Immature natural killer cell (primary cell): ENCODE measurements at places on chromosomes 3 and 15. TPM values are rescaled to one million over a fixed set of nuclear protein-coding genes. Genes with fewer than 3 reads are reported as not detected.
A peak's percentile ranks its signal among the peaks of the same experiment; 100 is the strongest.

GRCh38 chr3:139764936-139765335 is 87.2 kb upstream of the NMNAT3 start:
- no peak for DNase-seq

DNA sequence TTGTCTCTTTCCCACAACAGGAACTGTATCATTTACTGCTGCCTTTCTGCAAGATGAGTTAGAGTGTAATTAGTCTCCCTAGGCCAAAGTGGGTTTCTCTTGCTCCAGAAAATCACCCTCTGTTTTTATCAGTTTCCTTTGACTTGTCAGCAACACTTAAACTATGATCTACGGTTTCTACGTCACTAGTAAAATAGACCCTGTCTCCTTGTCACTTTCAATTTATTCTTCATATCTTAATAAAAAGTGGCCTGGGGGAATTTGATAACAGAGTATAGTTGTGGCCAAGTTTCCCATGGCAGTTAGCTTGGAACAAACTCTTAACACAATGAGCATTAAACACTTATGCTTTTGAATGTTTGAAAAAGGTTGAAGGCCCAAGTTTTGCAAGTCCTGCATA is 79.6 kb downstream of the CGNL1 start:
- no peak for DNase-seq

GRCh38 chr3:35602395-35602936 is 36.9 kb upstream of the ARPP21 start:
- no peak for DNase-seq

GRCh38 chr15:67349634-67350033 is 95.0 kb downstream of the IQCH start:
- no peak for DNase-seq

Gene NMB
- polyA plus RNA-seq = 10.0 TPM

Gene SH2D7
- not detected for polyA plus RNA-seq

DNA sequence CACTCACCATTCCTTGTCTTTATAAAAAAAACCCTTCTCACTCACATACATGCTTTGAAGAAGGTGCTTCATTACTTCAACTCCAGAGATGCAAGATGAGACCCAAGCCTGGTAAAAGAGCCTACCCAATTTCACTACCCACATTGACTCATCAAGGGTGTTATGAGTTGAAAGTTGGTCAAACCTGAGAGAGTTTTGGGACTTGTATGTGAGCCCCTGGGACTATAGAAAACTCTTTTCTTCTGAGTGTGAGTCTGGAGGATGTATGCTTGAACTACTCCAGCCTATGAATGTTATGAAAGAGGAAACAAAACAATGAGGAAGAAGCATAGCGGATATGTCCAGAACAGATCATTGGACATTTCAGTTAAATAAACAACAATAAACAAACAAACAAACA is 106.5 kb upstream of the SATB1 start:
- no peak for DNase-seq

Gene PLA2G4F
- not detected for polyA plus RNA-seq

GRCh38 chr3:186566772-186567071 is 417 bp downstream of the TBCCD1 start:
- no peak for DNase-seq

GRCh38 chr3:78725703-78726246 is 1042.0 kb downstream of the ROBO1 start:
- DNase-seq = no peak

DNA sequence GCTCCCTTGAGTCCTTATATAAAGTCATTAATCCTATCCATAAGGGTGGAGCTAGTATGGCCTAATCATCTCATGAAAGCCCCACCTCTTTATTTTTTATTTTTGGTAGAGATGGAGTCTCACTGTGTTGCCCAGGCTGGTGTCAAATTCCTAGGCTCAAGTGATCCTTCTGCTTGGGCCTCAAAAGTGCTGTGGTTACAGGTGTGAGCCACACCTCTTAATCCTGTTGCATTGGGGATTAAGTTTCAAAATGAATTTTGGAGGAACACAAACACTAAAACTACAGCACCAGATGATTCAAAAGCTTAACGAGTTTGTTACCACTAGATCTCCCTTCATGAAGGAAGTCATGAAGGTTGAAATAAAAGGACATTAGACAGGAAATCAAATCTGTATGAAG is 27.7 kb downstream of the RAB7A start:
- no peak for DNase-seq

Gene FSIP1
- polyA plus RNA-seq = 2.0 TPM

Gene GOLGA8M
- not detected for polyA plus RNA-seq

DNA sequence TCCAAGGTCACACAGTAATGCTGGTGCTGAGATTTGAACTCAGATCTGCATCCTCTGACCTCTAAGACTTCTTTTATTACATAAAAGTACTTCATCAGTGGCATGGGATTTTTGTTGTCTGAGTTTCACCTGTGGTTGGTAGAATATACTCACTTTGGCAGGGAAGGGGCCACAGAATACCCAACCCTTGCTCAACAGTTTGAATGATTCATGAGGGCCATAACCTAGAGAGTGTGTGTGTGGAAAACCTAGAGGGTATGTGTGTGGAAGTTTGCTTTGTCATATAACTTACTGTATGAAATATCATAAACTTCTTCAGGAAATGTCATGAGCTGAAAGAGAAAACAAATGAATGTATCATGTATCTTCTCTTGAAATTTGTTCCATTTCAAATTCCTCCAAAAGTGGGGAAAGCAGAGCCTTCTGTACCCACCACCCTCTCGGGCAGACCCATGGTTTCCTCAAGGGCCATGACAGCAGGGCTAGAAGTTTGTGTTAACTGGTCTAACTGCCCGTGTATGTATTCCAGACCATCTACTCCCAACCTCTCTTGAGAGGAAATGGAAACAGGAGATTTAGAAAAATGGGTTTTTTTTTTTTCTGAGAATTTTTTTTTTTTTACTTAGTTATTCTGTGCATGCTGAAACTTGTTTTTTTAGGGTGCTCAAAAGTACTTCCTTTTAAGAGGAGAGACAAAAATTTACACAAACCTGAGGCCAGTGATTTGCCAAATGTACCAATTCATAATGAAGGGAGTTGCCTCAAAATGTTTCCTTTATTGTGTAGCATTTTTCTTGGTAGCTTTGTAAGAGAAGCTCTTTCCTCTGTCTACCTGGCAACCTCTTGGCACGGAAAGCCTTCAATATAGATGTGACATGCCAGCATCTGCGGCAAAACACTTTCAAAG is 127.0 kb downstream of the TPRG1 start:
- DNase-seq = no peak

Gene STOML1
- polyA plus RNA-seq = 12.7 TPM

GRCh38 chr15:85354461-85354860 is 25.9 kb upstream of the AKAP13 start:
- DNase-seq = no peak

- DNase-seq = no peak
Measured at GRCh38 chr15:69786136-69786701, 311.5 kb downstream of the TLE3 start.

GRCh38 chr3:33826206-33826605 is 27.8 kb downstream of the PDCD6IP start:
- no peak for DNase-seq

GRCh38 chr3:109853077-109853731 is 515.9 kb upstream of the DPPA4 start:
- no peak for DNase-seq

DNA sequence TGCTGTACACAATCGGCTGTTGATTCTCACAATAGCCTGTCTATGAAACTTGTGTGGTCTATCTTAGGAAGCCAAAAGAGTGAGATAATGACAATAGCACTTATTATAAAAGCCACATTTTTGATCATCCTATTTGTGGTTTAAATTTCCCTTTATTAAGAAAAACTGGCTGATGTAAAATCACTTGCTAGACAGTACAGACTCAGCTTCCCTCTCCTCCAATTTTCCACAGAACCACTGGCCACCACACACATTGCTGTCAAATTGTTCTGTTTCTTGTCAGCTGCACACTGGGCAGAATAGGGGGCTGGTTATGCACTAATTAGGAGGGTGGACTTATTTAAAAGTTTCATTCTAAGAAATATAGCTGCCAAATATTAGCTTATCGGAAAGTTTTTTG is 425.9 kb downstream of the EPHA3 start:
- DNase-seq = no peak

DNA sequence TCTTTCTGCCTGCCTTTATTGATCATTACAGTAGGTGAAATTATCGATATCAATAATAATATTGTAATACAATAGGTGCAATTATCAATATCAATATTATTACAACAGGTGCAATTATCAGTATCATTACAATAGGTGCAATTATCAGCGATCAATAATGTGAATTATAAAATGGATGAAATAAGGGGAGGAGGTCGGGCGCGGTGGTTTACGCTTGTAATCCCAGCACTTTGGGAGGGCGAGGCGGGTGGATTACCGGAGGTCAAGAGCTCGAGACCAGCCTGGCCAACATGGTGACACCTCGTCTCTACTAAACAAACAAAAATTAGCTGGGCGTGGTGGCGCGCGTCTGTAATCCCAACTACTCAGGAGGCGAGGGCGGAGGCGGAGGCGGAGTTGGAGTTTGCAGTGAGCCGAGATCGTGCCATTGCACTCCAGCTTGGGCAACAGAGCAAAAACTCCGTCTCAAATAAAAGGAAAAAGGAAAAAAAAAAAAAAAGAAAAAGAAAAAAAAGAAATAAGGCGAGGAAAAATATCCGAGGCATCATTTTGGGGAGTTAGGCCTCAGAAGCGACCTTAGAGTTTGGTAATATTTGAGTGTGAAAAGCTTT is 611 bp upstream of the BNIP2 start:
- peak; percentile 60 for DNase-seq

Gene TMEM207
- polyA plus RNA-seq = not detected

DNA sequence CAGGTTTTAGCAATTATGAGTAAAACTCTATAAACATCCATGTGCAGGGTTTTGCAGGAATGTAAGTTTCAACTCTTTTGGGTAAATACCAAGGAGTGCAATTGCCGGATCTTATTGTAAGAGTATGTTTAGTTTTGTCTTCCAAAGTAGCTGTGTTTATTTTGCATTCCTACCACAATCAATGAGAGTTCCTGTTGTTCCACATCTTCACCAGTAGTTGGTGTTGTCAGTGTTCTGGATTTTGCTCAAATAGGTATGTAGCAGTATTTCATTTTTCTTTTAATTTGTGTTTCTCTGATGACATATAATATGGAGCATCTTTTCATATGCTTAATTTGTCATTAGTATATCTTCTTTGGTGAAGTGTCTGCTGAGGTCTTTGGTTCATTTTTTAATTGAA is 185.1 kb upstream of the GALNT15 start:
- no peak for DNase-seq

- DNase-seq = no peak
Measured at GRCh38 chr3:74883690-74884089, 269.2 kb upstream of the CNTN3 start.

GRCh38 chr3:138748190-138748589 is 86.5 kb downstream of the PIK3CB start:
- DNase-seq = no peak

DNA sequence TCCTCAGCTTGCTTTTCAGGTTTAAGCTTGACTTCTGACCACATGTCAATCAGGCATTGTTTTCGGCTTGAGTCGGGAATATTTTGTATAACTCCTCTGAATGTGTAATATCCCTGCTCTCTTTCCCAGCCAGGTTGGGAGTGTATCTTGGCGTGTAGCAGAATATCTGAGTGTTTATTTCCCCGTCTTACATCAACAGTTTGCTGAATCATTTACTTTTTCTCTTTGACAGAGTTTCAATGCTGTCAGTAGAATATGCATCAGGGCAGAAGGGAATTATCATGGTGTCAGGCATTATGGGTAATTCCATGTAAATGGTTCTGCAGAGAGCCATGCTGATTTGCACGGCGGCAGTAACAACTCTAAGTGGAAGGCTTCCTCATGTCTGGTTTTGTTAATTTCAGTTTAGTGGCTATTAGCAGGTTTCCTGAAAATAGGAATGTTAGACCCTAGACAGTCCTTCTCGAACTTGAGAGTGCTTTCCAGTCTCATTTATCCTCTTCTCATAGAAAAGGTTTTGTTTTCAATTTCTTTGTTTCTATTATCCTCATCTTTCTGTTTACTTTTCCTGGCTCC is 566.3 kb downstream of the AGBL1 start:
- no peak for DNase-seq
